ENCODE measurements at places on chromosomes 5 and 9.

DNA sequence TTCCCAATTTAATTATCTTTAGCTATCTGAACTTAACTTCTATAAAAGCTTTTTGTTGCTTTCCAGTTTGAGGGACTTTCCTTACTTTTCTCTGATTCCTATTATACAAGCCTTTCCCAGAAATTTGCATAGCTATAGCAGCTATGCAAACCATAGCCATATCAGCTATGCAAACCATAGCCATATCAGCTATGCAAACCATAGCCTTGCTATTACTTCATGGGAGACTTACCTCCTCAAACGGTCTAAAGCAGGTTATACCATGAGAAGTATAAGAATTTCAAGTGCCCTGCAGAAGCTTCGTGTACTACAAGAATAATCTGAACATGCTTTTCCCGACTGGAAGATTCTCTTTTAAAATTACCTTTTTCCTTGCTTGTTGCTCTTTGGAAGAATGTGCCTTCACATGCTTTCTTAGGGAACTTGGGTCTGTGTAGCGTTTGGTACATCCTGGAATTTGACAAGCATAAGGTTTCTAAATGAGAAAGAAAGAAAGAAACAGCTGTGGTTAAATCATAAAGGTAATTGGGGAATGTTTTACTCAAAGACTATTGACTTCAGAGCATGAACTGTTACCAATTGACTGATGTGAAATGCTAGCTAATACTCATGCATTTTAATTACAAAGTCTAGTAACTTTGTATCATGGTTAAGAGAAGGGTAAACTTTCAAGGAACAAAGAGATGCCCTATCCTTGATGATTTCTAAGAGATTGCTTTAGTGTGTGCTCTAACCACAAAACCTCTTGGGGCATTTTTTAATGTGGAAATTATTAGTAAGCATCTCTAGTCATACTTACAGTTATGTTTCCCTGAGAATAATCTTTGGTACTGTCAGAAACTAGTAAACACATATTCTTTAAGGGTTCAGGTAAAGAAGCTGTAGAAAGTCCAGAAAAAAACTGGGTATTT lies 367.6 kb downstream of the GLIS3 start:
- DNase-seq: no peak

- no peak for DNase-seq
Measured at GRCh38 chr5:119630752-119631440, 1.5 kb downstream of the FAM170A start.

GRCh38 chr5:149235841-149236240 lies 35.8 kb upstream of the AFAP1L1 start:
- DNase-seq: no peak

- DNase-seq: no peak
Measured at GRCh38 chr9:10614196-10614800, 1.5 kb upstream of the PTPRD start.

DNA sequence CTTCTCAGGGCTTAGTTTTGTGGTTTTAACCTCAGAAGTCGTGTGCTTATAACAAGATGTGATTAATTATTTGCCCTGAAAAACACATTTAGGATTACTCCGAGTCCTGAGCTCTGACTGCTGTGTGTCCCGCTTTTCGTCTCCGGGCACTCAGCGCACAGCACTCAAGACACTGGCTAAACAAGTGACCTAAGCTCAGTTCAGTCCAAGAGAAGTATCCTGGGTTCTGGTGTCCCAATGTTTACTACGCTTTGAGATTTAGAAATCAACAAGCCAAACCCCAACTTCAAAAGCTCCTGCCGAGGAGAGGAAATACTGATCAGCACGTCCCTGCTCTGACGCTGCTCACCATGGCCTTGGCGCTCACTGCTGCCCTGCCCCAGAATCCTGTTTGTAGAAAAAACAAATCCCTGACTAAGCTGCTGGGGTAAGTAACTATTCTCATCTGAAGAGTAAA lies 53.2 kb downstream of the IPPK start:
- DNase-seq: no peak

GRCh38 chr5:37251665-37252064 lies 2.5 kb upstream of the CPLANE1 start:
- DNase-seq: no peak

GRCh38 chr9:130607640-130608420 lies 28.5 kb downstream of the FUBP3 start:
- DNase-seq: no peak

DNA sequence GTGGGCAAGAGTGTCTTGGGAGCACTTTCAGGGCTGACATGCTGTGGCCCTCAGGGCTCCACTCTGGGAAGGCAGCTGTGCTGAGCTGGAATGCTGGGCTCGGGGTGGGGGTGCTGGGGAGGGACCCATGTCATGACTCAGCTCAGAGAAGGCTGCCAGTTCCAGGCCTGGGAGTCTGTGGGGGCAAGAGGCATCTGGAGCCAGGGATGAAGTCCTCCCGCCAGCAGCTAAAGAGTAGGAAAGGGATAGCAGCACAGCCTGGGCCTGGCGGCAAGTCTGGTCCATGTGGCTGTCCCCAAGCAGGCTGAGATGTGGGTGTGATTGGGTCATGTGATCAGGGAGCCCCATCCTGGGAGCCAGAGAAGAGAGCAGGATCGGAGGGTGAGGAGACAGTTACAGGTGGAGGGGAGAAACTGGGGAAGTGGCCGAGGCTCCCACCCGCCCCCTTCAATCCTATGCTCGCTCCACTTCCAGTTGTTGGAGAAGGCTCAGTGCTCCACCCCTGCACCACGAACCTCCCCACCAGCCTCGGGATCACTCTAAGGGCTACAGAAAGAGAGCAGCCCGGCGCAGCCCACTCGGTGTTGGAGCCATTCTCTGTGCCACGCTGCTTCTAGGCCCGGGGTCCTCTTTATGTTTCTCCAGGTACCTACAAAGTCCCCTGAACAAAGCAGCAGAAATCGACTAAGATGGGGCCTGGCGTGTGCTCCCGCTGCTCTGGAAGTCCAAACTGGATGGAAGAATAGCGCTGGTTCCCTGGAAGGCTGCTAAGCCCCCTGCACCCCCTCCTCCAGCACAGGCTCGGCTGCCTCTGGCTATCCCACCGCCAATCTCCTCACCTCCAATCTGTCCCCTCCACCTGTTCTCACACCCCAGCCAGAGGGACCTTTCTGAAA lies 12.0 kb downstream of the PDGFRB start:
- no peak for DNase-seq

- no peak for DNase-seq
Measured at GRCh38 chr9:36268007-36268427, 9.8 kb upstream of the GNE start.

GRCh38 chr5:180618829-180619562 lies 27.7 kb upstream of the SCGB3A1 start:
- DNase-seq: no peak

- no peak for DNase-seq
Measured at GRCh38 chr9:109639674-109640579, 140.1 kb upstream of the PALM2AKAP2 start.

DNA sequence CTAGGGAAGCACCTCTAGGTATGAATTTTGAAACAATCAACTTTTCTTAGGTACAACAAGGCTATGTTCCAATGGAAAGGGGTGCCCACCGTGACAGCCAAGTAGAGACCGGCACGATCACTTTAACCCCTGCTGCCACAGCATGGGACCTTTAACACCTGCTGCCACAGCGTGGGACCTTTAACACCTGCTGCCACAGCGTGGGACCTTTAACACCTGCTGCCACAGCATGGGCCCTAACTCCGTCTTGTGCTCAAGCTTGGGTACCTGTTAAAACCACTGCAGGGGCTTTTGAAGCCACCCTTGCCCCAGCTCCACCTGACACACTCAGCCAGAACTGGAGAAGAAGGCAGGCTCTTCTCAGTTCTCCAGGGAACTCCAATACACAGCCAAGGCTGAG lies 18.2 kb upstream of the MXD3 start:
- no peak for DNase-seq

- no peak for DNase-seq
Measured at GRCh38 chr9:130606887-130607600, 27.7 kb downstream of the FUBP3 start.

DNA sequence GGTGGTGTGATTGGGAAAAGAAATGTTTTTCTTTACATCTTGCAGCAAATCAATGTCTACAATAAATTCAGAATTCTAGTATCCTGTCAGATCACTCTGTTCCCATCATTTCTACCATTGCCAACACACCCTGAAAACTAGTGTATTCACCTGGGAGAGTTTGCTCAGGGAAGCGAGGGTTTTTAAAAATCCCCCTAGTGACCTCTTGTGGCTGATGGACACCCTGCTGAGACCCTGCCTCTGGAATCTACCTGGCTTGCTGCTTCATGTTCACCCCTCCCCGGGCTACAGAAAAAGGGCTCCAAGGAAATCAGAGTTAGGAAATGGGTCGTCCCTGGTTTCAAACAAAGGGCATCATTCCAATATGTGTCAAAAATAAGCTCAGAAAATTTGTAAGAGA lies 21.4 kb upstream of the ALDOB start:
- DNase-seq: no peak

DNA sequence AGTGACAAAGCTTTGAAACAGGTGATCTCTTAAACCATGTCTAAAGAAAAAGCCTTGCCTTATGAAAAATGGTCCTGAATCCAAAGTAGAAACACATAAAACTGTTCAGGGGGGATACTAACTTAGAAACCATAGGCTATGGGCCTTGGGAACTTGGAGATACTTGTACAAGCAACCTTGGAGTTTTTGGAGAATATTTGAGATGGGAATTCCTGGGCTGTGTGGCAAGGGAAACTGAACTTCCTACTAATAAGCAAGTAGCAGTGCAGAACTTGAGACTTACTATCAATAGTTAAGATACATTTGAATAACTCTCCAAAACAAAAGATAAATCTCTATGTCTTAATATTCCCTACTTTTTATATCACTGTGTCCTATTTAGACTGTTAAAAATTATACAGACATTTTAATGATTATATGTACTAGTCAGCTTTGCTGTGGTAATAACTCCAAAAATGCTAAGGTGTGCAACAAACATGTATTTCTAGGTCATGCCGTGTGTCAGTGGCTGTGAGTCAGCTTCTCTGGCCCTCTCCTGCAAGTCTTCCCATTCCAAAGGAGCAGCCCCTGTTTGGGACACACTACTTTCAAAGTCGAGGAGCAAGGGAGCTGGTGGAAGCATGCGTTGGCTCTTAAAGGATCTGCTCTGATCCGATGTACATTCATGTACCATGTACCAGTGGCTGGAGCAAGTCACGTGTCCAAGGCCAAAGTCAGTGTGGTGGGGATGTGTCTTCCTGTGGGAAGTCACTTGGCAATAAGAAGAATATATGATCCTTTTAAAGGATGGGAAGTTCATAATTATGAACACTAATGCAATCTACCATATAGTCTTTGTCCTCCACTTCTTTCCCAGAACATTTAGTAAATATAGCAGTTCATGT lies 39.6 kb downstream of the SNX30 start:
- no peak for DNase-seq

- DNase-seq: no peak
Measured at GRCh38 chr5:95670568-95670967, 12.2 kb downstream of the SPATA9 start.

DNA sequence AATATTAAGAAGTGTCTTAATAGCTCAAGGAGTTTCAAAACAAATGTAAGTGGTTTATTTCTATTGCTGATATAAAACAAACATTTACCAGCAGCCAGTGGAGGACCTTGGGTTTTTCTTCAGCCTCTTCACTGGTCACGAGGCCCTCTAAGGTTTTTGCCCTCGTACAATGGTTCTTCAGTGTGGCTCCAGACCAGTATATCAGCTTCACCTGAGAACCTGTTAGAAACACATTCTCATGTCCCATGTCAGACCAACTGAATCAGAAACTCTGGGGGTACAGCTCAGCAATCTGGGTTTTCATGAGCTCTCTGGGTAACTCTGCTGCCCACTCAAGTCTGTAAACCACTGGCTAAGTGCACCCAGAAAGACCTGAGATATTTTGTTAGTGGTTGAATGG lies 12.9 kb downstream of the WWC1 start:
- no peak for DNase-seq

DNA sequence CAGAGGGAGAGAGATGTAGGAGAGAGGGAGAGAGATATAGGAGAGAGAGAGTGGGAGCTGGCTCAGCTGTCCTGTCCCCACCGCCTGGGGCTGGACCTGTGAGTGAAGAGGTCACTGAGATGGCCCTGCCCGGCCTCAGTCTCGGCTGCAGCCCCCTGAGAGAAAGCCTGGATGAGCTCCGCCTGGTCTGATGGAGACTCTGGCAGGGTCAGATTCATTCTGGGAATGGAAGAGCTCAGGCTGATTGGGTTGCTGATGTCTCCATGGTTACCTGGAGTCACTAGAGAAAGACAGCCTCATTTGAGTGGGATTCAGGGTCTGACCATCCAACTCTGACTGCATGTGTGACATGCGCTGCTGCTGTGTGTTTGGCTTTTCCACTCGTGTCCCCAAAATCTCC lies 27.1 kb upstream of the SEMA4D start:
- DNase-seq: no peak

GRCh38 chr9:136151848-136152542 lies 33.3 kb upstream of the TMEM250 start:
- DNase-seq: no peak

DNA sequence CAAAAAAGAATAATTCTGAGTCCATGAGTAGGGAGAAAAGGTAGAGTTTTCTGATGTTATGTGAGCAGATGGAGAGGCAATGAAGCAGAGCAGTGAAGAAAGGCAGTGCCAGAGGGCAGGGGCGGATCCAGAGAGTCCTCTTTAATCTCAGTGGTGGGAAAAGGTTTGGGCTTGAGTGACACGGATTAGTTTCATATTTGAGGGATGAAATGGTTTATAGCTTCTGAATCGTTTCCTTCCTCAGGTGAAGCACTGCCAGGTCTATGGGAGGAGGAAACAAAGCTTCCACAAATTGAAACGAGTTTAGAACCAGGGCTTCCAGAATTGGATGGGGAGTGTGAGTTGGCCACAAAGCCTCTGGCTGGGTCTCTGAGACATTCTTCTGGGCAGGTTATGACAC lies 517.0 kb upstream of the PAPPA start:
- DNase-seq: no peak

DNA sequence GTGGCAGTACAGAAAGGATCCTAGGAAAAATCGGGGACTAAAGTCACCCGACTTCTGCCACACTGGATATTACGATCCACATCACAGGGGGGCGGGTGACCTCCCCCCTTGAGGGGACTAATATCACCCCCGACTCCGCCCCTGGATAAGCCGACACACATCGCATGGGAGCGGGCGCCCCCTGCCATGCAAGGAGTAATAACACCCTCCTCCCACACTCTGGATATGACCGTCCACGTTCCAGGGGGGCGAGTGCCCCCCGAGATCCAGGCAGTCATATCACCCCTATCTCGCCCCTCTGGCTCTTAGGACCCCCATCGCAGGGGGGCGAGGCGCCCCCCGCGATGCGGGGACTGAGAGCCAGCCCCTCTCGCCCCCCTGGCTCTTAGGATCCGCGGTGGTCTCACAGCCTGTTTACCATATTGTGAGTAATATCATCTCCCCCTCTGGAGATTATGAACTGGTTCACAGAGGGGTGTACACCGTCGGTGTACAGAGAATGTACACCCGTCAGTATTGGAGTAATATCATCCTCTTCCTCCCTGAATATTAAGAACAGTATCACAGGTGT lies 423.0 kb downstream of the DIRAS2 start:
- DNase-seq: no peak

- no peak for DNase-seq
Measured at GRCh38 chr9:104993291-104993963, 65.5 kb upstream of the ABCA1 start.

- DNase-seq: no peak
Measured at GRCh38 chr5:40361378-40361777, 318.3 kb upstream of the PTGER4 start.

GRCh38 chr9:85212887-85213286 lies 528.9 kb downstream of the AGTPBP1 start:
- DNase-seq: no peak

GRCh38 chr9:18629136-18629535 lies 155.2 kb downstream of the ADAMTSL1 start:
- no peak for DNase-seq
